ENCODE measurements at places on chromosomes 2 and 18. TPM values are rescaled to one million over a fixed set of nuclear protein-coding genes. Genes with fewer than 3 reads are reported as not detected.

Gene CTIF
- 125 TPM for total RNA-seq

Gene TXNDC9
- 26.7 TPM for total RNA-seq

Gene PREB
- total RNA-seq: 92.3 TPM

Gene DLX1
- total RNA-seq: 0.68 TPM

Gene MFSD6
- 61.0 TPM for total RNA-seq

Gene SERPINB4
- not detected for total RNA-seq

Gene ABCG5
- total RNA-seq: not detected

Gene FAM228B
- total RNA-seq: 23.6 TPM

Gene ME2
- 73.6 TPM for total RNA-seq

Gene C2orf80
- total RNA-seq: not detected

Gene UGT1A4
- not detected for total RNA-seq

Gene CXCR1
- 0.41 TPM for total RNA-seq

Gene CIB4
- not detected for total RNA-seq

Gene ALK
- total RNA-seq: 2.0 TPM

Gene PLCD4
- 1.6 TPM for total RNA-seq

Gene TUBA4B
- not detected for total RNA-seq

Gene IGFBP2
- total RNA-seq: 2,156 TPM

Gene EVA1A
- total RNA-seq: not detected

Gene ANKRD30B
- not detected for total RNA-seq

Gene CFC1
- total RNA-seq: not detected

Gene NT5DC4
- not detected for total RNA-seq

Gene ACSL3
- 65.1 TPM for total RNA-seq

Gene TMSB10
- 2,172 TPM for total RNA-seq

Gene SERPINB3
- total RNA-seq: not detected

Gene MARCO
- 13.7 TPM for total RNA-seq

Gene ALPG
- total RNA-seq: not detected

Gene ITGB6
- 0.99 TPM for total RNA-seq

Gene ODC1
- 123 TPM for total RNA-seq

Gene NAT8
- not detected for total RNA-seq

Gene CDK15
- total RNA-seq: 1.5 TPM

Gene LHCGR
- not detected for total RNA-seq

Gene RBKS
- 5.0 TPM for total RNA-seq

Gene ANKRD30BL
- total RNA-seq: not detected

Gene ITPRIPL1
- 0.63 TPM for total RNA-seq

Gene OTOS
- not detected for total RNA-seq

Gene ATP5MC3
- total RNA-seq: 74.5 TPM

Gene PDK1
- 18.7 TPM for total RNA-seq

Gene CYP1B1
- 83.0 TPM for total RNA-seq

Gene PPP4R1
- total RNA-seq: 121 TPM

Gene IL36B
- total RNA-seq: not detected

Gene CDH2
- total RNA-seq: 25.9 TPM

Gene CCDC74B
- total RNA-seq: 12.4 TPM

Gene NFATC1
- 40.8 TPM for total RNA-seq

Gene FBXO36
- 2.4 TPM for total RNA-seq

Gene CYS1
- 13.5 TPM for total RNA-seq

Gene AP1S3
- 0.95 TPM for total RNA-seq

Gene PARD3B
- total RNA-seq: 34.5 TPM

Gene CCT4
- total RNA-seq: 60.5 TPM
